Stimulated activated CD4-positive, alpha-beta T cell treated with anti-CD3 and anti-CD28 coated beads, Interleukin-12 subunit alpha, Interleukin-12 subunit beta, amount 100 ng/mL, for 24 hours (primary cell): ENCODE measurements at places on chromosomes 13 and 19.

- DNase-seq: no peak
Measured at GRCh38 chr19:13029893-13030292, 34.6 kb downstream of the NFIX start.

- DNase-seq: no peak
Measured at GRCh38 chr13:30457306-30457891, 8.3 kb downstream of the HMGB1 start.

DNA sequence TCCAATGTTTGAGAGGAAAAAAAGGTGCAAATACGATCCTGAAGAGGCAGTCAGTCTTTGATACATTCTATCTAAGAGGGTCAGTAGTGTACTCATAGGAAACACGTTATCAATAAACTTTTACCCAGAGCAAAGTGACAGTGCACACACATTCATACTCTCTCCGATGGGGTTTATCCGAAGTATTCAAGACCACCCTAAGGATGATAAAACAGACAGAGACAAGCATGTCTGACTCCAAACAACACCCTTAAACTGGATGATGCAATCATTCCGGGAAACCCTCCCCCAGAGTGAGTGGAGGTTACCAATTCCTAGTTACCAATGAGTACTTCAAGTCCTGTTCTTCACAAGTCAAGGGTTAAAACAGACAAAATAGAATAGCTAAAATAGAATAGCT is 79.1 kb downstream of the DNAJC3 start:
- no peak for DNase-seq

- DNase-seq: no peak
Measured at GRCh38 chr19:6058518-6059201, 51.6 kb downstream of the RFX2 start.

DNA sequence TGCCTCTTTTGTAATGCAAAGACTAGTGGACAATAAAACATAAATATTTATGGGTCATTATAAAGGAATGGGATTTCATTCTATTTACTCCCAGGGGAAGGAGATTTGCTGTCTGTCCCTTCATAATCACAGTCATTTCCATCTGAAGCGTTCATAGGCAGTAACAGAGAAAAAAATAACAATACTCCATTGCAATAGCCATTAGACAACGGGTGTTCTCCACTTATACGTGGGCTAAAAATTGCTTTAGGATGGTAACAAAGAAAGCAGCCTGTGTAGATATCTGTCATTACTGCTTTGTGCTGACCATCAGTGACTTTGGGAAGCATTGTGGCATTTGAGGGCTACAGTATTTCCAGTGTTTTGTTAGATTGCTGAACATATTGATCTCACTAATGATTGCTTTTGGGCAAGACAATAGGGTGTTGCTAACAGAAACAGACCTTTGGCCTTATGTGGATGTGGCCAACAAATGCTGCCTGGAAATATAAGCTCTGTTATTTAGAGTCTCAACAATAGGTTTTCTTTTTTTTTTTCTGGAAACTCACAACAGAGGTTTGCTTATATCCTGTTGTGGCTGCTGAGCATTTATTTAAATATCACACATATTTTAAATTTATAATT is 355.2 kb downstream of the MTUS2 start:
- DNase-seq: no peak

DNA sequence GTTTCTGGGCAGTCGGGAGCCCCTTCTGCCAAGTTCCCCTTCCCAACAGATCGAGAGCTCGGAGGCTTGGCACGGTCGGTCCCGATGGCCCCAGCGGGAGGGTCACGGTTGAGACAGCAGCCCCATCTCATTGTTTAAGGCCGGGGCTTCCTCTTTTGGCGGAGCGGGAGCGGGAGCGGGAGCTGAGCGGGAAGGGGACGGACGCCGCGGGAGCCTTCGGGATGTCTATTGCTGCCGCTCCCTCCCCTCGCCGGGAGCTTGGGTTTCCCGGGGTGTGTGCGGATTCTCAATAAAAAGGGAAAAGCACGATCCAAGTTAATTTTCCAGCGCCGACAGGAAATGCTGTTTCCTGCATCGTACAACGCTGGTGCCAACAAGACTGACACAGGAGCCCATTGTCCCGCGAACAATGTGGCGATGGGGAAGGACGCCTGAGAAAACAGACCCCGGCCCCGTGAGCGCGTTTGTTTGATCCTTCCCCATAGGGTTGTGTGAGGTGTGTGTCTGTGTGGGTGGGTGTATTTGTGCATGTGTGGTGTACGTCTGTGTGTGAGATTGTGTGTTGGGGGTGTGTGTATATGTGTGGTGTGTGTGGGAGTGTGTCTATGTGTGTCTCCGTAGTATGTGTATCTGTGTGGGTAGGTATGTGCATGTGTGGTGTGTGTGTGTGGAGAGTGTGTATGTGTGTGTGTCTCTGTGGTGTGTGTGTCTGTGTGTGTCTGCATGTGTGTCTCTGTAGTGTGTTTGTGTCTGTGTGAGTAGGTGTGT is 36.3 kb upstream of the FLT1 start:
- DNase-seq: no peak

- DNase-seq: no peak
Measured at GRCh38 chr13:110440946-110441731, 120.4 kb downstream of the RAB20 start.

DNA sequence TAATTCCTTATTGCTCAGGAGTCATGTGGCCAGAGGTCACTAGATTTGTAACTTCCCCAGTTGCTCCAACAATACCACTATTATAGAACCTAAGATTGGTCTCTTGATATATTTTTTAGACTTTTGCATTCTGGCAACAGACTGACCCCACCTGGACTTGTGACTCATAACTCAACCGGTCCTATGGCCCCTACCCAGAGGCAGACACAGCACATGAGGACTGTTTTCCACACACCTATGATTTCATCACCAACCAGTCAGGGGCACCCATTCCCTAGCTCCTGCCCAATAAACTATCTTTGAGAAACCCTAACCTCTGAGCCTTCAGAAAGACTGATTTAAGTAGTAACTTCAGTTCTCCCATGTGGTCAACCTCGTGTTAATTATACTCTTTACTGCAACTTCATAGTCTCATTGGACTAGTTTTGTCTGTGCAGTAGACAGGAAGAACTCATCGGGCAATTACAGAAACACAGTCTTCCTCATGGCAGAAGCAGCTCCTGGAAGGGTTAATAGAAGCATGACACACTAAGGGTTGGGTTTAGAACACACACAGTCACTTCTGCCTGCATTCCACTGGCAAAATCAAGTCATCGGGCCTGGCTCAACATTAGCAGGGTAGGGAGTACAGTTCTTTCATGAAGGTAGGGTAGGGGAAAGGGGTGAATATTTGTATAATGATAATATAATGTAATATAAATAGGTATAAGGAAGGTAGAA is 251.8 kb downstream of the UQCRFS1 start:
- no peak for DNase-seq

- no peak for DNase-seq
Measured at GRCh38 chr13:99540530-99540929, 39.3 kb downstream of the TM9SF2 start.

DNA sequence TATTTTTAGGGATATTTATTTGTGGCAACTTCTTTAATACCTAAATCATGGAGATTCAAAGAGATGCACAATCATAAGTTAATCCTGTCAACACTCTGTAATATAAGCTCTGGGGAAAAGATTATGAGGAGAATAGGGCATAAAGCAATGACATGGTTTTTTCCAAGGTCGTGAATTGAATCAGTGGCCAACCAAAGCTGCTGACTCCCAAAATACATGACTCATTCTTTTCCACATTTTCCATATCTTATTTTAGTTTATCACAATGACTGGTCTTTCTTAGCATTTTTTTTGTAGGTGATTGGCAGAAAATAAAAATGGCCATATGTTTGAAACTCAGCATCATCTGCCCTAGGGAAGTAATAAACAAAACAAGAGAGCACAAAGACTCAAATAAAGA is 28.5 kb upstream of the RBM26 start:
- no peak for DNase-seq

GRCh38 chr19:3065675-3066357 is 3.5 kb upstream of the TLE5 start:
- no peak for DNase-seq

- DNase-seq: no peak
Measured at GRCh38 chr19:28553005-28553404, 659.9 kb downstream of the UQCRFS1 start.
